ENCODE measurements at places on chromosomes 13 and 19.

GRCh38 chr19:55489711-55490477 is 1.7 kb downstream of the SSC5D start:
- DNase-seq: peak; percentile 26

GRCh38 chr13:26813321-26813979 is 52.9 kb upstream of the GPR12 start:
- DNase-seq: no peak

DNA sequence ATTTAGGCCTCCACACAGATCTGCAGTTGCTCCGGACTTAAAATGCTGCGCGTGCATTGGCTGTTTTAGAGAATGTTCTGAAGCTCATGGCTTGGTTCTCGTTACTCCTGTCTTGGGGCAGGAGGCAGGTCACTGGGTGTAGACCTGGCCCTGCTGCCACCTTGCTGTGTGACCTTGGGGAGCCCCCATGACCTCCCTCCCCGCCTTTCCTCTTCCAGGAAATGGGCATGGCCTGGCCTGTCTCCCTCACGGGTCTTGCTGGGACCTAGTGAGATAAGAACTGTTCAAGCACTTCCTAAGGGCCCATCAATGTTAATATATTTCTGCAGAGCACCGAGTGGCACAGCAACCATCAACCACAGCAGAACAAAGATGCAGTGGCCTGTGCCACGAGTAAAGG is 49.4 kb downstream of the KLF2 start:
- DNase-seq: no peak

- DNase-seq: no peak
Measured at GRCh38 chr13:87207280-87208003, 463.7 kb upstream of the SLITRK5 start.

DNA sequence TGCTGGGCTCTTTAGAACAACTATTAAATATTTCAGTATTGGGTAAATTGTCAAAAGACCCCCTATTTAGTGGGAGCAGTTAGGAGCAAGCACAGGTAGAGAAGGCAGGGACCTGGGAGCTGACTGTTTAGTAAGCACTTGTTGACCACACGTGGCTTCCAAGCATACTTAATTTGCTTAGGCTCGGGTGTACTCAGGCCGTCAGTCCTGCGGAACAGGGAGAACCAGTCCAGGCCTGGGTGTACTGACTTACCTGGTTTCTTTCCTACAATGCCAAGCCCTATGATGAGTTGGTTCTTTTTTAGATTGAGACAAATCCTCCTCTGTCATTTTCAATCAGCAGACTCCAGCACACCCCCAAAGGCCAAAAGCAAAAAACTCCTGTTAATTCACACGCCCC is 90.0 kb downstream of the WDFY2 start:
- no peak for DNase-seq

DNA sequence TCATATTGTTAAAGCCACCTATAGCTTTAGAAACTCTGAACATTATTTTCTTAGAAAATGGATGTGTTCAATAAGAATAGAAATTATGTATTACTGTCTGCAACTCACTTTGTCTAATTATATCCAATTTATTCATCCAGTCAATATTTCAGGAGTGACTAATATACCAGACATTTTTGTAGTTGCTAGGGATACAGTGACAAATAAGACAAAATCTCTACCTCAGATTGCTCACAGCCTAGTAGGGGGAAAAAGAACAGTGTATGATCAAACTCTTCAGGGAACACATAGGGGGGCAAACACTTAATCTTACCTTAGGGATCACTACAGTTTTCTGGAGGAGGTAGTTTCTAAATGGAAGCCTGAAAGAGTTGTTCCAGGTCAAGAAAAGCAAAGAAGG is 8.6 kb downstream of the BRCA2 start:
- peak; percentile 79 for DNase-seq
